ENCODE measurements at places on chromosomes 1 and 21.

DNA sequence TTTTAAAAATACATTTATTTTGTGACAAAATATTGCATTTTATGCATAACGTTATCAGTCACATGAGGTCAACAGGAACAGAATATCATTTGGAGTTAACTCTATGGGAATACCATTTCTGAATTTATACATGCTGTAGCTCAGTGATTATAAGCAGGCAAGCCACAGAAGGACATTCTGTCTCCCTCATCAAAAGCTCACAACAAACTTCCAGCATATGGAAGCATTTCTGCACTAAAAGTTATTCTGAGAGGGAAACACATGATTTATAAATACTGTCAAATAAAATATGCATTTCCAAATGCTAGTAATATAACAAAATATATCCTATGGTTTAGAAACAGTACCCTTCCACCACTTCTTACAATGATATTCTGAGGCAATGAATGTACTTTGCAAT, 854.1 kb upstream of the B3GALT2 start:
- no peak for DNase-seq

DNA sequence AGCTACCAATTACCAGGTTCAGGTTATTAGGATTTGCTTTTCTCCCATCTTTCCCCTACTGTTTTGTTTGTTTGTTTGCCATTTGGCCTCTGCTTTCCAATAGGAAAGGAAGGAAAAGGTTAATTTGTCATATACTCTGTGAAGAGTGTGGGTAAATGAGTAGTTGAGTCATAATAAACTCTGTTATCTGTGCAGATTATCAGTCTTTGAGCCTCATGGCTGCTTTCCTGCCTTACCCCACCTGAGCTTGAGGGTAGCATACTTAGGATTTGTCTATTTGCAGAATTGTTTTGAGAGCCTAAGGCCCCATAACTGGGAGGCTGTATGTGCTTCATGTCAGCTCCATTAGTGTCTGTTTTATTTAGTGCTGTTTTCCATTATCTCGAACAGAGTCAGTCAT, 32.9 kb upstream of the SNX27 start:
- DNase-seq, result no peak

DNA sequence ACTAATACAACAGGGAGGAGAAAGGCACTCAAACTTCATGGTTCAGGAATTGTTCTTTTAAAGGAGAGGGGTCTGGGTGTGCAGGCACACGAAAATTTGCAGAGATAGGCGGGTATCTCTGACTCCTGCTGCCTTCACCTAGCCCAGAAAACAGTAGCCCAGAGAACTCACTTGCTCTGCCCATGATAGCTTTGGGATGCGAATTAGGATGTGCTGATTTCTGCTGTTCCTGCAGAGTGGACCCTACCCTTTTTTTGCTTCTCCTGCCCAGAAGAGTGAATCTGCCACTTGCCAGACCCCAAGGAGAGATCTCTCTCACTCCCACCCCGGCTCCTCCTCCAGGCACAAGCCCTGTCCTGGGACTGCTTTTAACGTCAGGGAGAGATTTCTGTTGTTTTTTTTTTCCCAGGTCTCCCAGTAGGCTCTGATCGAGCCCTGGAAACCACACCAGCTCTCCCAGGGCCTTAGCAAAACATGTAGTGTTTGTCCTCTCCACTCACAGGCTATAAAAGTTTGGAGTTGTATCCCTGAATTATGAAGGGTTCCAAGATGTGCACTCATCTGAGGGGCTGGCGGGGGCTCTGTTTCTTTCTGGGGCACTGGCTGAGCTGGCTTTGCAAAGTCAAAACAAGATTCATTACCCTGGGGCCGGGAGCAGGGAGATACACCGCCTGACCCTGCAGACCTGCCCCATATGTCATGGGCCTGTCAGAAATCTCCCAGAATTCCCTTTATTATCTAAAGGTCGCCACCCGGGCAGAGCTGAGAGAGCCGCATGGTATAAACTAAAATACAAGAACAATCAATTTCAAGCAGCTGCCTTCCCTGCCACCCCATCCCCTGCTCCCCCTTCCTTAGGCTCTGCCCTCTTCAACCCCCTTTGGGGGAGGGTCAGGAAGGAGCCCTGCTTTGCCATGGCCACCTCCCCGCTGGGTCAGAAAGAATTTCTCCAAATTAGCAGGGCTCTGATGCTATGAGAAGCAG, 17.9 kb downstream of the PLXNA2 start:
- no peak for DNase-seq

DNA sequence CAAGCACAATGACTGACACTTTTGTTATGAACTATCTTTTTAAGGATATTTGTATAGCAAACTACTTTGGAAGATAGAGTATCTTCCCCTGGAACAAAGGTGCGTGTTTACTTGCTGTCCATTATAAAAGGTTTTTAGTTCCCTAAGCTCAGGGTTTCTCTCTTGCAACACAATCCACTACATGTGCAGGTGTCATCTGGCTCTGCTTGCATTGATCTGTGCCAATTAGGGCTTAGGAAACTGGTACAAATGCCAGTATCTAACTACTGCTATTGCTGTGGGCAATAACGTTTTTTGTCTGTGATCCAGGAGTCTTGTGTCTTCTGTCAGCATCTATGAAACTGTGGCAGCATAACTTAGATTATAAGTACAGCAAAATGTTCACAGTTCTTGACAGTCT, 68.3 kb upstream of the ABCD3 start:
- DNase-seq, result no peak

- no peak for DNase-seq
Measured at GRCh38 chr1:240468656-240469055, 143.3 kb downstream of the GREM2 start.

- DNase-seq, result no peak
Measured at GRCh38 chr1:10068605-10069294, 36.0 kb downstream of the UBE4B start.

DNA sequence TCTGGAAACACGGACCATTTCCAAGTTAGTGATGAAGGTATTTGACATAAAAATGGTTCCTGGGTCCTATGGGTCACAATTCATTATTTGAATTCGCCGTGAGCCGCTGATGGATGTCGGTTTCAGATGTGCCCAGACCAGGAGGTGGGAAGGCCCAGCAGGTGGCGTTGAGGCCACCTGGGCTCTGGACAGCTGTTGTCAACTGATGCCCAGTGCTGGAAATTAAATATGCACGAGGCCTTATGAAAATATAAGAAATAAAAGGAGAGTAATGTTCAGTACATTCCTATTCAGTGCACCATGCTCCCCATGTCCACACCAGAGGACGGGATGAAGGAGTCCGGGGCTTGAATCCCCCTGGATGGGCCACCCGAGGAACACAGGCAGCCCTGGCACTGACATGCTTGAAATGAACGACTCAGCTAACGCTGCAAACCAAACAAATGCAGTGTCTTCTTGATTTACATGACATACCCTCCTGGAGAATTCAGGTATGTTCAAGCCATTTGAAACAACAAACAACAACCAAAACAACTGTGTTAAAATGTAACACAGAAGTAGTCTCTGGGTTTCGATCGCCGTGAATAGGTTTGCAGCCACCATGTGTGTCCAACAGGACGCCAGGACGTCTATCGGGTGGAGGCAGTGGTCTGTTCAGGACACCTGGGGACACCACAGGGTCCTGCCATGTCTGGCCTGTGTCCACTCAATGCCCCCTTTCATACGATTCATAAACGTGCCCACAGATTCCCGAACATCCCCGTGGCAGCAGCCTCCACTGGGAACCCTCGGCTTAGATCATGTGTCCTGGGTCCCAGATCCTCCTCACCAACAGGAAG, 6.1 kb downstream of the TFF3 start:
- DNase-seq, result no peak
